Stimulated activated CD4-positive, alpha-beta T cell treated with anti-CD3 and anti-CD28 coated beads, Interleukin-1b, Interleukin-23, amount 100 ng/mL, for 48 hours (primary cell): ENCODE measurements at places on chromosomes 5 and 9.

GRCh38 chr5:170420806-170421412 is 31.7 kb upstream of the KCNMB1 start:
- peak; percentile 39 for DNase-seq

- no peak for DNase-seq
These were observed 31.2 kb downstream of the BNIP1 start for GRCh38 chr5:173175523-173175922.

GRCh38 chr9:25891527-25891926 is 213.3 kb upstream of the TUSC1 start:
- no peak for DNase-seq

DNA sequence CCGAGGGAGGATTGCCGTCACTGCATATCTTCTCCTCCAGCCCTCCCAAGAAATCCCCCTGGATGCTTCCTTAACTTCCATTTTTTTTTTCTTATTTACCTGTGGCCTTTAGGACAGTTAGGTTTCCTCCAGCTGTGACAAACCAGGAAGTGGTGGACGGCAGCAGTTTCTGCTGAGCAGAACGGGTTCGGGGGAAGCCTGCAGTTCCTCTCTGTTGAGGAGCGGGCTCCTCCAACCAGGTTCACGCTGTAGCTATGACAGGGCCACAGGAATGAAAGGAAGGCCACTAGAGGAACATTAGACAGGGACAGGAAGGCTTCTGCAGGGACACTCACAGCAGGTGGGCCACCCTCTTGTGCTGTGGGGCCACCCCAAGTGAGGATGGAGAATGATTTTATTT is 76.7 kb upstream of the SYK start:
- no peak for DNase-seq

DNA sequence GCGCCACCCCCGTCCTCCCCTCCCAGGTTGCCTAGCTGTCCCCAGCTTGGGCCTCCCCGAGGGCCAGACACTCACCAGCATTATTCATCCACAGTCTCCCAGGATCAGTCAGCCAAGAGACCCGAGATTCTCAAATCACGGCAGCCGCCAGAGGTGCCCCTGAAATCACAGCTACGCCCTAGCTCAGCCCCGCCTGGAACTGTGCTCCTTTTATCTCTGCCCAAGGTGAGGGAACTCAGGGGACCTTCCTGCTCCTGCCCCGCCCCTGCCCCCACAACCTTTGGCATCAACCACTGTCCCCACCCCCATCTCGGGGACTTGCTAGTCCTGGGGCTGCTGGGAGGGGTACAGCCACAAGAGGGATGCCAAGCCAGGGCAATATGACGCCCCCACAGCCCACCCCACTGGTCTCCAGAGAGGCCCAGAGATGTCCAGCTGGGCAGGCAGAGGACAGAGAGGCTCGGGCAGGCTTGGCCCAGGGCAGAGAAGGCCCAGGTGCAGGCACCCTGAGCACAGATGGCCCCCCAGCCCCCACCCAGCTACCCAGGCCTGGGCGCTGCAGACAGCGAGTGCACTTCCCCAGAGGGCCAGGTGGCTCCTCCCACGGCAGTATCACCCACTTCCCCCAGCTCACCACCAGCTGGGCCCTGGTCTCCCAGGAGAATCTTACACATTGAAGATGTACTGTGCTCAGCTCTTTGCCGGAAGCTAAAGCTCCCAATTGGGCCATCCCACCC is at the start of gene FUT7:
Gene FUT7 (minus strand): TSS at position 185 of the 737 bp plus-strand sequence. CDS start 97 bp downstream, at position 88.
- DNase-seq: peak; percentile 48

DNA sequence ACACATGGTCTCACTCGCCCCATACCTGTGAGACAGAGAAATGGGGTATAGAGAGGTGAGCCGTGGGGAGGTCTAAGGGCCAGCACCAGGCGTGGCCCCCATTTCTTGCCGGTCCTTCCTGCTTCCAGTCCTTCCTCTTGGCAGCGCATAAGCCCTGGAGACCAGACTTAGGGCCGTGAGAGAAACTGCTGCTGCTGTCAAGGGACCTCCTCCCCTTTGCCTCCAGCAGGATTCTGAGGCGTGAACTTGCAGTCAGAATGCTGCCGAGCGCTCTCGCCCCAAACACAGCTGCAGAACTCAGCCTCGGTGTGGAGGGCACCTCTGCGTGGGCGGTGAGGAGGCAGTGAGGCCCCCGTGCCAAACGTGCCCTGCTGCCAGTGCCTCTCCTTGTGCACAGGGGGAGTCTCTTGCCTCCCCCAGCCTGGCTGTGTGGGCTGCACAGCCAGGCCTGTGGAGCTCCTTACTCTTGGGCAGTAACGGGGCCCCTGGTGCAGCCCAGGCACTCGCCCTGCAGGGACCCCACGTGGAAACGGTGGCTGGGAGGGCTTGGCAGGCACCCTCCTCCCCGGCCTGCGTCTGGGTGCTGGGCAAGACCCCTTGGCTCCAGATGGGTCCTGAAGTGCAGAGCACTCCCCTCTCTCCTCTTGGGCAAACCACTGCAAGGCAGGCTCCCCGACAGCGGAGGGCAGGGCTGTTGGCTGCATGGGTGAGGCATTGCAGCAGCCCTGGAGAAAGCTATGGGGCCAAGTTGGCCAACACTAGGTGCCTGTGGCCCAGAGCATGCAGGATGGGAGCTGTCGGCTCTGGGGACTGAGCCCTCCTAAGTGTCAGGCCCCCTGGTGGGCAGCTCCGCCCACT is 85.4 kb downstream of the RXRA start:
- DNase-seq: no peak

DNA sequence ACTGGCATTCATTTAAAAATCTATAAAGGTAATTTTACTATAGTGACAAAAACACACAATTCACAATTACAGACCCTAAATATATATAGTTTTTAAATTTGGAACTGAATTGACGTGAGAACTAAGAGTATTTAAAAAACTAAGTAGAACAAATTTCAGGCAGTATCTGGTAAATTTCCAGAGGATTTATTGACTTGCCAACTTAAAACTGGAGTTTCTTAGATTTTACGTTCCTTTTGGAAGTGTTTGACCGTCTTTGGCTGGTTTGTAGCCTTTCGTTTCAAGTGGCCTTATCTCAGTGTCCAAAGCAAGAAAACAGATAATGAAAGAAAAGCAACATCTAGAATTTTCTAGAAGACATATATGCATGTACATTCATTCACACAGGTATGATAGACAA is 234.4 kb upstream of the VLDLR start:
- DNase-seq: no peak

- DNase-seq: no peak
These were observed 42.8 kb downstream of the SHB start for GRCh38 chr9:38026021-38026809.
